ENCODE measurements at places on chromosomes 12 and 14.
A peak's percentile ranks its signal among the peaks of the same experiment; 100 is the strongest.

- no peak for DNase-seq
Measured at GRCh38 chr14:92632546-92633273, 115.7 kb downstream of the LGMN start.

- no peak for DNase-seq
Measured at GRCh38 chr14:105398726-105399465, 558 bp downstream of the TEX22 start.

DNA sequence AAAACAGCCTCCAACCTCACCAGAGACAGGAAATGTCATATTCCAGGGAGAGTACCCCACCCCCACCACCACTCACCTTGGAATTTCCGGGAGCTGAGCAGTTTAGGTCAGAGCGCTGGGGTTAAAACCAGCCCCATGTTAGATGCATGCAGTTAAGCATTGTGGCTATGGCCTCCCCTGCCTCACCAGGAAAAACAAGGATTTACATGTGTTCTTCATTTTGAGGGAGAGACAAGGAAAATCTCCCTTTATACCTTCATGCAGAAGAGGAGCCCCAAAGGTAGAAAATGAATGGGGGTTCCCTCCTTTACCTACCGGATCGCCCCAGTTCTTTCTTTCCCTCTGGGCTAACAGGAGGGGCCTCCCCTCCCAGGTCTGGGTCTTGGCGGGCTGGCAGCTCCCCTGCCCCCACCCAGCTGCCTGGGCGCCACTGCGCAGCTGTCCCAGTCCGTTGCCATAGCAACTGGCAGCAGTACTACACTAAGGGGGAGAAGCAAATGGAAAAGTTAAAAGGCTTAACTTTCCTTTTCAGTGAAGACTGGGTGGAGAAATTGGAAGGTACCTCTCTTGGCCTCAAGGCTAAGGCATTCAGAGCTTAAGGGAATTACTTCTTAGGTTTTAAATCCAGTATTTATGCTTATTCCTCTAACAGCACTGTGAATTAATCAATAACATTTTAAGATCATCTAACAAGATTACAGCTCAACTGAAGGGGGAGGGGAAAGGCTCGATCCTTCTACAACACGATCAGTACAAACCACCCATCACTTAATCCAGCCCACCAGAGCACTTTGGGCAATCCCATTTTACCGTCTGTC is 20.5 kb downstream of the CBX5 start:
- peak; percentile 20 for DNase-seq

DNA sequence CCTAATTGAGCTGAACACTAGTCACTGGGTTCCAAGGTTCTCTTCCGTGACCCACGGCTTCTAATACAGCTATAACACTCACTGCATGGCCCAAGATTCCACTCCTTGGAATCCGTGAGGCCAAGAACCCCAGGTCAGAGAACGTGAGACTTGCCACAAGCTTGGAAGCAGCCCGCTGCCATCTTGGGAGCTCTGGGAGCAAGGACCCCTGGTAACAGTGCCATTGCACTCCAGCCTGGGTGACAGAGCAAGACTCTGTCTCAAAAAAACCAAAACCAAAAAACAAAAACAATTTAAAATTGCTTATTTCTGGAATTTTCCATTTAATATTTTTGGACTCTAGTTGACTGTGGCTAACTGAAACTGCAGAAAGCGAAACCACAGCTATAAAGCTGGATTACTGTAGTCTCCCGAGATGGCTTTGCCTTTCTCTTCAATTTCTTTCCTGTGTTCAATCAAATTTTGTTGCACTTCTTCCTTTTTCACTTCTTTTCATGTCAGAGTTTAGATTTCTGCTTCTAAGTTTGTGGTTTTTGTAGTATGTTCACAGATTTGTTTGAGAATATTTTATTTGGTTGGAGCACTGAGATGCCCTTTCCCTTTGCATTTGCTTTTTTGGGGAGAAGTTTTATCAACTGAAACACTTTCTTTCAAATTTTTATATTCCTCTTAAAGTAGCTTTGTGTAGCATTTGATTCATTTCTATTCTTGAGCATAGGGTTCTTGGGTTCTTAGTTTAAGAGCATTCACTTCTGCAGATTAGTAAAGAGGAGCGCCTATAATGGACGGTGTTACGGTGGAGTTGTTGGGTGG is 44.6 kb downstream of the DDHD1 start:
- no peak for DNase-seq

- no peak for DNase-seq
Measured at GRCh38 chr14:69303086-69303485, 43.1 kb downstream of the GALNT16 start.

DNA sequence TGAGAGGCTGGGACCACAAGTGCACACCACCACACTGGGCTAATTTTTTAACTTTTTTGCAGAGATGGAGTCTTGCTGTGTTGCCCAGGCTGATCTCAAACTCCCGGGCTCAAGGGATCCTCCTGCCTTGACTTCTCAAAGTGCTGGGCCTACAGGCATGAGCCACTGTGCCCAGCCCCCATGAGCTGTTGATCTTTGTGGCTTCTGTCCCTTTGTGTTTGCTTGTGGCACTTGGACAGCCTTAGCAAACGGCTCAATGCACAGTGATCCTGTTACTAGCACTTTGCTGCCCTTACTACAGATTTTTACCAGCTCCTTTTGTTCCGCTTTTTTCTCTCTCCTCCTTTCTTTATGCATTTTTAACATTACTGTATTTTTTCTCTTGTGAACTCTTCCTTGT is 25.3 kb upstream of the EVL start:
- DNase-seq, result no peak

GRCh38 chr12:2578211-2578610 is 216.6 kb upstream of the FKBP4 start:
- DNase-seq, result no peak

- DNase-seq, result no peak
Measured at GRCh38 chr12:63804746-63805145, 25.0 kb downstream of the RXYLT1 start.

DNA sequence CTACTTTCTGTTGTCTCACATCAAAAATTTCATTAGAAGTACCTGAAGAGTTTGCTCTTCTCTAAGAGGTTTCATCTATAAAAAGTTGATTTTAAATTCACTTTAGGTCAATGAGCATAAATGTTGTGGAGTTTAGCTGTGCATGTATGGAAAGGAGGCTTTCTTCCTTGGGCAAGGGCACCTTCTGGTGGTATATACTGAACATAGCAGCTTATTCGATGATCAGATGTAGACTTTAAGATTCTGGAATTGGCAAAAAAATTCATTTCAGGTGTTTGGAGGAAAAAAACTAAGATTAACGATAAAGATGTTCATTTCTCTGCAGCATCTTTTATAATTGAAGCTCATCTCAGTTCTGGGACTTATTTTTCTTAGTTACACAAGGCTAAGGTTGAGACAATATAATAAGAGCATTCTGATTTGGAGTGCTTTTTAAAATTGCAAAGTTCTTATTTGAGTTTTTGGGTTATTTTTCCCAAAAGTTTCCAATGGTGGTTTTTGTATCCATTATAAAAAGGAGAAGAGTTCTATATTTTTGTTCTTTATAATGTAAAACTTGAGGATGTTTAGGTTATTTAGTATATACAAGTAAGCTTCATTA is 46.8 kb downstream of the TMEM117 start:
- DNase-seq, result no peak

- DNase-seq, result no peak
Measured at GRCh38 chr14:34250959-34251358, 211.1 kb downstream of the SPTSSA start.

GRCh38 chr14:23057757-23058653 is 685 bp upstream of the CDH24 start:
- DNase-seq, result peak; percentile 86

GRCh38 chr12:108875682-108876361 is 4.1 kb upstream of the DAO start:
- DNase-seq, result no peak

DNA sequence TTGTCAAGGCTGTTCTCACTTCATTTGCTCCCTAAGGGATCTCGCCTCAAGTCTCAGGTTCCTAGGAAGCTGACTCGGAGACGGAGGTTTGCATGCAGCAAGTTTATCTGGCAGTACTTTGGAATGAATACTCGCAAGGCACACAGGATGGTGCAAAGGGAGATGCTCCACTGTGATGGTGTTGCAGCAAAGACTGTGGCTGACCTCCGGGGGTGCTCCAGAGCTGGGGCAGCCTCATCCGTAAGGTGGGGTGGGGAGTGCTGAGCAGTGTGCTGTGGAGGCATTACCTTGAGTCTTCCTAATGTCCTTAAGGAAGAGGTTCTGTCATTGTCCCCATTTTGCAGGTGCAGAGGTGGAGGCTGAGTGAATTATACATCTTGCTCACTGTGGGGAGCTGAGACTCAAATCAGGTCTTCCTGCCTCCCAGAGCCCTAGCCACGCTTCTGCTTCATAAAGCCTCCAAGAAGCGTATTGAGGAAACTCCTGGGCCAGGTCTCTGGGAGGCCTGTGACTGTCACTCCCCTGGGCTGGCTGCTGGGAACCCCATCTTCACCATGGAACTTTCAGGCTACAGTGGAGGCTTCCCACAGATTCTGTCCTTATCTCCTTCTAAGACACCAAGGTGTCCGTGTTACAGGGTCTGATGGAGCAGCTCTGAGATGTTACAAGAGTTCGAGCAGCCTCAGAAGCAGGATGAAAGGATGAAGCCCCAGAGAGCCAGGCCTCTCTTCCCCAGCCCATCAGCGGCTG is 39.5 kb downstream of the GALNT16 start:
- DNase-seq, result no peak

- no peak for DNase-seq
Measured at GRCh38 chr12:2358986-2359658, 306.3 kb downstream of the CACNA1C start.

DNA sequence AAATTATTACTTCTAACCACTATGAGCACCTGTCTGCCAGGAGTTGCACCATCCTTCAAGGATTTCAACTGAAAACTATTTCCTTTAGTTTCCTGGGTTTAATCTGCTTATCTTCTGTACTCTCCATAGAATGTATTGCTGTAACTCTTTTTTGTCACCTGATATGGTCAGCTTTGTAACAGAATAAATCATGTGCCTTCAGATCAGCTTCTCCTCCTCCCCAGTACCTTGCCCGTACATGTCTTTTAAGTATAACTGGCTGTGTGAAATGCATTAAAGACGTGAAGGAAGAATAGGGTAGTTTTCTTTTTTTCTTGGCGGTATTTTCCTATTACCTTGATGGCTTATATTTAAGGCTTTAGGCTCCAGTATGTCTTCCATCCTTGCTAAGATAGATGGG is 200.3 kb upstream of the NAV3 start:
- DNase-seq, result no peak

DNA sequence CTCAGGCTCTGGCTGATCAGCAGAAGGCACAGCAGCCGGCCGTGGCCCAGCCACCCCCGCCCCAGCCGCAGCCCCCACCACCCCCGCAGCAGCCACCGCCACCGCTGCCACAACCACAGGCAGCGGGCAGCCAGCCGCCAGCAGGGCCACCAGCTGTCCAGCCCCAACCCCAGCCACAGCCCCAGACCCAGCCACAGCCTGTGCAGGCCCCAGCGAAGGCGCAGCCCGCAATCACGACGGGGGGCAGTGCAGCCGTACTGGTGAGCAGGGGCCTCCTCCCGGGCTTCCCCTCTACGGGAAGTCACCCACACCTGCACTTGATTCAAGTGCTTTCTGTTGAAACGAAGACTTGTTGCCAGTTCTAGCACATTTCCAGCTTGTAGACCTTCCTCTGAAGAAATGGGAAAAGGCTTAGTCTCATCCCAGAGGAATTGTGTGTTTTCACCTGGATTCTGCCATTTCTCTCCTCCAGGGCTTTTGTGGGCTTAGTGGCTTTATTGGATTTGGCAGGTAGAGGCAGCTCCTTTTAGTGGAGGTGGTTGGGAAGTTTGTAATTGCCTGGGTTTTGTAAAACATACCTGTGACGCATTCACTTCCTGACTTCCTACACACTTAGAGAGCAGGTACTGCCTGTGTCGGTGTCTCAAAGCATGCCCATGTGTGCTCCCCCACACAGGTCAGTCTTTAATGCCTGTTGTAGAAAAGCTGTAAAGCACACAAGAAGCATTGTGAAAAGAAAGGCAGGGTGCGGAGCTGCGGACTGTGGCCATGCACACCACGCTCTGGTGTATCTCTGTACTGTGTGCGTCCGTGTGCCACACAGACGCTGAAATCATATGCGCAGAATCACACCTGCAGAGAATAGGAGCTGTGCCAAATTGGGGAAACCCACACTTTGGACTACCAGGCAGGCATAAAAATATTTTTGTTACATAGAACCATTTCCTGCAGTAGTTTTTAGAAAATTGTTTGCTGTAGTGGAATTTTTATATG is 90.5 kb downstream of the DDX51 start:
- no peak for DNase-seq

DNA sequence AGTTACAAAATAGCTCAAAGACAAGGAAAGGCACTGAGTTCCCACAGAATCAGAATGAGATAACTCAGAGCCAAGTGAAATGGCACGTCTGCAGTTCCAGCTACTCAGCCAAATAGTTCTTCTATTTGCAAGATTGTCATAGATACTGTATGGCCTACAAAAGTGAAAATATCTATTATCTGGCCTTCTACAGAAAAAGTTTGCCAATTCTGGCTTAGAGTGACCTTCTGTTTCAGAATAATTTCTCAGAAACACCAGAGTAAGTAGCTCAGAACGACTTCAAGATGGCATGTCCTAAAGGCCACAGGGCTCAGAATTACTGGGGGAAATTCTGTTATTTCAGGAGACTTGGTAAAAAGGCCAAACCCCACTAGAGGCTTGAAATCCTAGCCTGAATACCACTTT is 10.7 kb upstream of the RTRAF start:
- no peak for DNase-seq

GRCh38 chr14:104594310-104595046 is 10.1 kb downstream of the TMEM179 start:
- DNase-seq, result no peak

GRCh38 chr14:32087173-32087861 is 10.2 kb downstream of the ARHGAP5 start:
- DNase-seq, result no peak

DNA sequence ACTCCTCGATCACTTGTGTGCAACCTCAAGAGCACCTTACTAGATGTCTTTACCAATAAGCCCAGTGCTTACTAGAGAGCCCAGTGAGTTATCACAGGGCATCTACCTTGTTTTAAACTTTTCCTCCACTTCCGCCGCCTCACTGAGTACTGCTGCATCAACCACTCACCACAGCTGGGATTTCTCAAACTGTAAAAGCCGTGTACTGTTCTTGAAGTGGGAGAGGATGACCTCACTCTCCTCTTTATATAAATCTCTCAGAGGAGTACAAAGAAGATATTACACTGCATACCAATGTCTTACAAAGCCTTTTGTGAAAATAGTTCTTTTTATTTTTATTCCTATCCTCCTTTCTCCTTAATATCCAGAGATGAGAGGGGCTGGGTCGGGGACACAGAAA is 94.1 kb downstream of the PLCZ1 start:
- DNase-seq, result no peak

GRCh38 chr14:61047021-61047420 is 66.0 kb downstream of the SLC38A6 start:
- no peak for DNase-seq

GRCh38 chr12:99372257-99372920 is 275.2 kb upstream of the GARIN6 start:
- no peak for DNase-seq

Measured in activated T-cell treated with anti-CD3 and anti-CD28 coated beads for 1 hour (primary cell).